ENCODE measurements at places on chromosomes 5 and 9.

- DNase-seq, result no peak
Measured at GRCh38 chr9:5042661-5043178, 57.6 kb downstream of the JAK2 start.

GRCh38 chr5:136998854-136999357 is 500.2 kb downstream of the SPOCK1 start:
- DNase-seq, result no peak

- DNase-seq, result no peak
Measured at GRCh38 chr5:139268364-139269202, 25.0 kb upstream of the MATR3 start.

- DNase-seq, result no peak
Measured at GRCh38 chr5:75239681-75240080, 3.0 kb upstream of the ANKRD31 start.

DNA sequence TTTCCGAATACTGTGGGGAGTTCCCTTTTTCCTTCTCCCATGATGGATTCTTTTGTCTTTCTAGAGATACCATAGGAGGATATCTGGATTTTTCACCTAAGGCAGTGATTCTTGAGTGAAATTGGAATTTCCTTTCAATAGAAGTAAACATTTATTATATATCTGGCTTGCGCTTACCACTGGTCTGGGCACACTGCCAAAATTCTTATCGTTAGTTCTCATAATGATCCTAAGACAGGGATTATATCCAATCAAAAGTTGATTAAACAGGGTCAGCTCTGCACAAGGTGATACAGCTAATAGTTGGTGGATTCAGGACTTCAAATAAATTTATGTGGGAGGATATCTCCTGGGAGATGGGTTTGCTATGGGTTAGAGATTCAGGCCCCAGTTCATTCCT is 9.6 kb downstream of the TLE4 start:
- DNase-seq, result no peak

- DNase-seq, result no peak
Measured at GRCh38 chr5:96610747-96611146, 51.4 kb upstream of the CAST start.

GRCh38 chr5:151648089-151648488 is 38.6 kb downstream of the SPARC start:
- no peak for DNase-seq

DNA sequence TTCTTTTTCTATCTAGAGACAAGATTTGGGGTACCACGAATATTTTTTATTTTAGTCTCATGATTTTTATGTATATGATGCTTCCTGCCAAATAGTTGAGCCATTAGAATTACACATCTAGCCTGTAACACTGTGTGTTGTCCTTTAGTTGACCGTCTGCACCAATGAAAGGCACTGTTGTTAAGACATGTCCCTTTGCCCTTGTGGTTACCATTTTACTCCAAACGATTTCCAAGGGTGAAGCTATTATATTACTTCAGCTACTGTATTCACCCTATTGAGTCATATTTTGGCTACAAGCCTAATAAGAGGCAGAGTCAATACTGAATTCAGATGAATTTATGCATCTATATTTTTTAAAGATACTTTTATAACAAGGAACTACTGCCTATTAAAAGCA is 207.6 kb downstream of the CETN3 start:
- no peak for DNase-seq

GRCh38 chr5:150068961-150069645 is 17.3 kb downstream of the CSF1R start:
- no peak for DNase-seq

DNA sequence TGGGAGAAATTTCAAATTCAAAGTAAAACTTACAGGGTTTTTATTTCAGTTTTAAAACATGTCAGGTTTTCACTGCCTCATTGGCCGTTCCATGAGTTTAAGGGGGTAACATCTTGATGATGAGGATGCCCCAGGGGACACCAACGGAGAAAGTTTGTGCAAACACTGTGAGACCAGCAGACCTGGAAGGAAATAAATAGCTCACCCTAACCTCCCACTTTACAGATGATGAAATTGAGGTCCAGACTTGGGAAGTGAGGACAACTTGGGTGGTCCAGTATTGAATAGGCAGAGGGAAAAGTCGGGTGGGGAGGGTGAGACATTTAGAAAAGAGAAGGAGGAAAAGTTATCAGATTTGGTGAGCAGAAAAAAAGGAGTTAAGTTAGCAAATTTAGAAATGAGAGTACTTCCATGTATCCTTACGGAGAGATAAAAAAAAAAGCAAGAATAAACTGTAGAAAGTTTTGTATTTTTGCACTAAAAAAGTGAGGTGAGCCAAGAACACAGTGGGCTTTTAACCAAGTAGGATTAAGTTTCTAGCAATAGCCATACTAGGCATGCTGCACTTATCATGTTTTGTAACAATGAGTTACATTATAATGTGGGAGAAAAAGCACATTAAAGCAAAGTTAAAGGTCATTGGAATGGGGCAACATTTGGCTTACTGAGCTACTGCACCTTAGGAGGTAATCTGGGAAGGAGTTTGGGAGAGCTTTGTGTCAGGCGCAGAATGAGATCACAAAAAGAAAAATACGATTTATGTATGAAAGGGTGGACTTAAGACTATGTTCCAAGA is 125.1 kb downstream of the GAS1 start:
- no peak for DNase-seq

DNA sequence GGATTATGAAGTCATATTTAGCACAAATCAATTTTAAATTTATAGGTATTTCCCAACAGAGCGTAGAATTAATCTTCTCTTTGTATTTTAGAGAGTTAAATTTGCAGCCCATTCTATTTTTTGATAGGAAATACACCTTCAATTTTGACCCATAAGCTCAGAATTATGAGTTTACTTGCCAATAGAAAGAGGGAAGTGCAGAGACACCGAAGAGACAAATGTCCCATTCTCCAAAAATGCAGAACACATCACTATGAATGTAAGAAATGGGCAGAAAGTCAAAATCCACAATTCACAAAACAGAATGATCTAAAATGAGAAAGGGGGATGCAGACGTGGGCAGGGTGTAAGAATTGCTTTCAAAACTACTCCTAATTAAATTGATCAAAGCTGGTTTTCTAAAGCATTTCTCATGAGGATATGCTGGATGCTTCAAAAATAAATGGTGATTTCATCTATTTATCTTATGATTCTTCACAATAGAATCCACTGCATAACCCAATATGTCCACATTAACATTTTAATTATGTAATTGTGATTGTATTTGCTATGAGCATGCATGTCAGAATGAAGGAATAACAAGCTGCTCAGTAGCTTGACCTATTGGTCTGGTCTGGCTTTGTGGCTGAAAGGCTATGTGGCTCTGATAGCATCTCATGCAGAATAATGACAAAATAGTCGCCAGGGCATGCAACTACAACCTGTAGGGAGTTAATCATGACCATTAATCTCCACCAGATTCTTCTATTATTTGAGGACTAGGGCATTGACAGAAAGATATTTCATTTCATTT is 550.1 kb upstream of the CDH18 start:
- DNase-seq, result no peak

- DNase-seq, result no peak
Measured at GRCh38 chr9:38713426-38713825, 6.5 kb downstream of the FAM240B start.

DNA sequence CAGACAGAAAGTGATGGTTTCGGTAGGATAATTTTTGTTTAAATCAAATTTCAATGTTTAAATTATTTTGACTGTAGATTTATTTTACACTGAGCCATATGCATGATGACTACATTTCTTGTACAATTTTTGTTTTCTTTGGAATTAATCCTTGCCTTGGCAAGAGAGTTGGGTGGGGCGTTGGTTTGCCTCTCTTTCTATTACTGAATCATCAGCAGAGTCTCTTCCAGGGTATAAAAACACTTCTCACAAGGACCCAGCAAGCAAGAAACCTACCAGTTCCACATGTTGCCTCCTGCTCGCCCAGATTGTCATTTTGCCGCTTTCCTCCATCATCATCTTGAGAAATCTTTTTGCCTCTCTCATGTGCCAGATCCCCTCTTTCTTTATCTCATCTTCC is 455.0 kb upstream of the DMAC1 start:
- no peak for DNase-seq

DNA sequence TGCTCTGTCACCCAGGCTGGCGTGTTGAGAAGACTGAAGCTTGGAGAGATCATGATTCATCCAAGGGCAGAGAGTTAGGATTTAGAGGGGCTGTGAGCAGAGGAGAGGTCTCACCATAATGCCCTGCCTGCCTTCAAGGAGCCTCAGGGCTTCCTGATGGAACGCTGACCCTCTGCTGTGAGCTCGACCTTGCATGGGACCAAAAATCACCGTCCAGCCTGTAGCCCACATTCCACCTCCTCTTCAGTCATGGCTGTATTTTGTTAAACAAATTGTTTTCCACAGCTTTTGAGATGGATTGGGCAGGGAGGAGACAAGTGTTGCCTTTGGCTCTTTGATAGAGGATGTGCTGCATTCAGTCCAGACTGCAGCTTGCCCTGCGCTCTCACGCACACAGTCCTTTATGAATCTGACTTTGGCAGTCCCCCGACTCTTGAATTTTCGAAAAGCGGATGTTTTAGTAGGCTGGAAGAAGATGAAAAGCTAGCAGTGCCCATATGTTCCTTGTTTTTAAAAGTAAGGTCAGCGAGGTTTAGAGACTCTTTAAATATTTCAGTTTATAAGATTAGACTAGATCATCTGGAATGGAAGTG is 79.5 kb downstream of the MVB12B start:
- DNase-seq, result no peak

DNA sequence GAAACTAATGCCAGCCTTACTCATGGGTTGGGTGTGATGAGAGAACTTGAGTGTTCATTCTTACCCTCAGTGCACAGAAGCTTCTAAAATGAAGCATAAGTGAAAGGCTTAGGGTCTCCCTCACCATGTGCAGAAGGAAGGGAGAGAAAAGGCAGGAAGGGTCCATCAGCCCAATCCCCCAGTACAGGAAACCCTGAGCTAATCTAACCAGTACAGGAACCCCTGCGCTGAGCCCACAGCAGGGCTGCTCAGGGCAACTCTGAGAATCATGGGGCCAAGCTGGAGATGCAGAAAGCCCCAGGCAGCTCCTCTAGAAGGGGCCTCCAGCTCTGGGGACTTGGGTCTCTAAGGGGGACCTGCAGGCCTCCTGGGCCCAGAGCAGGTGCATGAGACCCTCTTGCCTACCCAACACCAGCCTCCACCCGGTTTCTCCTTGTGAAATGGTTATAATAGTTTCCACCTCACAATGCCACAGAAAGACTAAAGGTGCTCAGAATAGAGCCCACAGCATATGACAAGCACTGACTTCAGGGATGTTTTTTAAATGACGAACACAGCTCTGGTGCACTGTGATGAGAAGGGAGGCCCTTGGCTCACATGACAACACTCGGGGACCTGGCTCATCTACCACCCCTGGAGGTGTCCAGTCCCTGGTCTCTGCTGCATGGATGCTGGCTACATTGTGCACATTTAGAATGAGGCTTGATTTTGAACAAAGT is 190.1 kb downstream of the ACTL7B start:
- no peak for DNase-seq

DNA sequence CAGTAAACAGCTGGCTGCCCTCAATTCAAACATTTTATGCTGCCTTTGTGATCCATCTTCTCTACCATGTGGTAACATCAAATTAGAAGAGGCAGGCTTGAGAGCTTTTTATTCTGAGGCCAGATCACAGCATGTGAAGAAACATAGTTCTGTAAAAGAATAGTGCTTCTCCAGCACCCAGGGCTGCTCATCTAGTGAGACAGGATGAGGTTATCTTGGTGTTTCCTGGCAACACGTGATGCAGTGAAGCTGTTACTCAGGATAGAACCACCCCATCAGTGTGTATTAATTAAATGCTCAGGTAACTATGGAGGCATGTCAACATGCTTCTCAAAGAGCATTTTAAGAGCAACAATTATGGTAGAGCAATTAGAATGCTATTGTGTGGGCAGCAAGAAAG is 400.5 kb upstream of the ACO1 start:
- DNase-seq, result no peak

DNA sequence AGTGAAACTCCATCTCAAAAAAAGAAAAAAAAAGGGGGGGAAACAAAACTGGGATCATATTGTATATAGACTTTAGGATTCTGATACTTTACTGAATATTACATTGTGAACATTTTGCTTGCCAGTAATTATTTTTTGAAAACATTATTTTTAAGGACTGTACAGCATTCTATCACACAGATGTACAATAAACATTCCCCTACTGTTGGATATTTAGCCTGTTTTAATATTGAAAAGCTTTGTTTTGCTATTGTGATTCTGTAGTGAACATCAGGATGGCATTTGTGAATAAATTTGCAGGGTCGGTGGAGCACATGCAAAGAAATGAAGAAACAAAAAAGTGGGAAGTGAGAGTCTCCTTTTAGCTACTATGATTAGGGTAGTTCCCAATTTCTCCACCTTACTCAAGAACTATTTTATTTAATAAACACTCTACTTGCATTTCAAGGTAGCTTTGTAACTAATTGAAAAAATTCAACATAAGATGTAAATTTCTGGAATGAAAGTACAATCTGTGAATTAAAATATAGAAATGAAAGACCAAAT is 18.7 kb downstream of the RASGRF2 start:
- no peak for DNase-seq

DNA sequence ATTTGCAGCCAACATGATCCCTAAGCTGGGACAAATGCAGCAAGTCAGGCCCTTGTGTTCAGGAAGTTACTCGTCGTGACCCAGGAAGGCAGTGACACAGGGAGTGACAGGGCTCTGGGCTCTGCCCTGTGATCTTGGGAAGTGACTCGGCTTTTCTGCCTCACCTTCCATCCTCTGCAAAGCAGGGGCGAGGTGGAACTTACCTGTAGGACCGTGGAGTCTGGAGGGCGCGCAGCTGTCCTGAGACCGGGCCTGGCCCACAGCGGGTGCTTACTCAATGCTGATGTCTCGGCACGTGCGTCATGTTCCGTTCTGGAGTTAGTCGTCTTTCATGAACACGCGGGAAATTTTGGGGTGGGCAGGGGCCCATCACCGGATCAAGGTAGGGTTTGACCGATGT is 22.8 kb upstream of the LPCAT1 start:
- no peak for DNase-seq

GRCh38 chr9:27489087-27489876 is 34.8 kb upstream of the IFNK start:
- no peak for DNase-seq

- DNase-seq, result no peak
Measured at GRCh38 chr5:5629607-5629978, 207.1 kb downstream of the ICE1 start.

DNA sequence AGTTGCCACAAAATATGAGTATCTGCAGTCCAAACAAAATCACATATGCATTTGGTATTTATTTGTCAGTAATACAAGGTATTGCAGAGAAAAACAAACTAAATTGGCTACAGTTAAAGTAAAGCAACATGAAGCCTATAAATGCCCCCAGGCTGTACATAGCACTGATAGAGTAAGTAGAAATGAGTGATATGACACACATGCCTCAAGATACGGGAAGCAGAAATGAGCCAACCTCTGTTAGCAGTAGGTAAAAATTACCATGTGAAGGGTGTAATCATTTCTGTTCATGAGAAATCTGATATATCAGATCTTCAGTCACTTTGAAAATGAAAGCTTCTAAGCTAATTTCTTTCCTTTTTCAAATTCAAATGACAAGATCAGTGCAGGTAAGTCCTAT is 131.1 kb downstream of the CHSY3 start:
- DNase-seq, result no peak

GRCh38 chr9:23683611-23684061 is 142.4 kb downstream of the ELAVL2 start:
- DNase-seq, result no peak

GRCh38 chr5:144121577-144121976 is 48.9 kb downstream of the YIPF5 start:
- no peak for DNase-seq
